ENCODE measurements at places on chromosomes 4 and X.
A peak's percentile ranks its signal among the peaks of the same experiment; 100 is the strongest.

- no peak for DNase-seq
These were observed 89.5 kb upstream of the LCORL start for GRCh38 chr4:18111081-18111480.

DNA sequence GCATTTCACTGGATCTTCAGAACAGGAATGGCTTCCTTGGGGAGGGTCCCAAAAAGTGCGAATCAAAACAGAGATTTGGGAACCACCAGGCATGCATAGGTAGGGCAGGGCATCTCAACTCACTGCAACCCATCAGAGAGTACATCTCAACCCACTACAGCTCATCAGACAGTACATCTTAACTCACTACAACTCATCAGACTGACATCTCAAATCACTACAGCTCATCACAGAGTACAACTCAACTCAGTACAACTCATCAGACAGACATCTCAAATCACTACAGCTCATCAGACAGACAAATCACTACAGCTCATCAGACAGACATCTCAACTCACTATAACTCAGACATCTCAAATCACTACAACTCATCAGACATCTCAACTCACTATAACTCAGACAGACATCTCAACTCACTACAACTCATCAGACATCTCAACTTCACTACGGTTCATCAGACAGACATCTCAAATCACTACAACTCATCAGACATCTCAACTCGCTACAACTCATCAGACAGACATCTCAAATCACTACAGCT is 47.5 kb upstream of the CLDN34 start:
- DNase-seq, result no peak

DNA sequence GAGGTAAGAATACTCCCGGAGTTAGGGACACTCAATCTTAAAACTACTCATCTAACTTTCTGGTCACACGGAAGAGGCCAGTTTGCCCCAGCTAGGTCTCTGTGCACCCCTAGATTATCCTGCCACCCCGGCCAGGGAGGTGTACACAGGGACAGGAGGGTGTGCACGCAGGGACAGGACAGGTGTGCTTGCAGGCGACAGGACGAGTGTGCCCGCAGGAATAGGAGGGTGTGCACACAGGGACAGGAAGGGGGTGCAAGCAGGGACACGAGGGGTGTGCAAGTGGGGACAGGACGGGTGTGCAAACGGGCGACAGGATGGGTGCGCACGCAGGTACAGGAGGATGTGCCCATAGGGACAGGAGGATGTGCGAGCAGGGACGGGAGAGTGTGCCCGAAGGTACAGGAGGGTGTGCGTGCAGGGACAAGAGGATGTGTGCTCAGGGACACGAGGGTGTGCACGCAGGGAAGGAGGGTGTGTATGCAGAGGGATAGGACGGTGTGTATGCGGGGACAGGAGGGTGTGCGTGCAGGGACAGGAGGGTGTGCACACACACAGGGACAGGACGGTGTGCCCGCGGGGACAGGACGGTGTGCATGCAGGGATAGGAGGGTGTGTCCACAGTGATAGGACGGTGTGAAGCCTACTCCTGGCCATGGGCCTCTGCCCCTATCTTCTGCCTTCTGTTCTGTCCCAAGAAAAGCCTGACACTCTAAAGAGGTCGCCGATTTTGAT is 4.1 kb downstream of the TMEM271 start:
- DNase-seq, result no peak

- DNase-seq, result no peak
These were observed 57.9 kb upstream of the TMPRSS11A start for GRCh38 chr4:68021185-68021584.

DNA sequence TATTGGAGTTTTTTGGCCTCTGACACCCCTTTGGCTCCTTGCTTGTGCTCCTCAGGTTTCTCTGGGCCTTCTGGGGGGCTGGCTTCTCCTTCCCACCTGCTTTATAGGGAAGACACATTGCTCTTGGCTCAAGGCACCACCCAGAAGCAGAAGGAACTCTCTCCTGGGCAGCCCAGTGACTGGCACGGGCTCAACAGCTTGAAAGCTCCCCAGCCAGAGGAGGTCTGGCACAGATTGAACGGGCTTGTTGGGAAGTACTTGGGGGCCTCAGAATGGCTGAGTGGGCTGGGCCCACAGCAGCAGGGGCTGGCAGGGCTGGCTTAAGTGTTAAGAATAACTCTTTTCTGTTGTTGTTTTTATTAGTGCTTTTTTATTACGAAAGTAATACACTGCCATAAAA is 11.2 kb upstream of the ZNF185 start:
- no peak for DNase-seq

DNA sequence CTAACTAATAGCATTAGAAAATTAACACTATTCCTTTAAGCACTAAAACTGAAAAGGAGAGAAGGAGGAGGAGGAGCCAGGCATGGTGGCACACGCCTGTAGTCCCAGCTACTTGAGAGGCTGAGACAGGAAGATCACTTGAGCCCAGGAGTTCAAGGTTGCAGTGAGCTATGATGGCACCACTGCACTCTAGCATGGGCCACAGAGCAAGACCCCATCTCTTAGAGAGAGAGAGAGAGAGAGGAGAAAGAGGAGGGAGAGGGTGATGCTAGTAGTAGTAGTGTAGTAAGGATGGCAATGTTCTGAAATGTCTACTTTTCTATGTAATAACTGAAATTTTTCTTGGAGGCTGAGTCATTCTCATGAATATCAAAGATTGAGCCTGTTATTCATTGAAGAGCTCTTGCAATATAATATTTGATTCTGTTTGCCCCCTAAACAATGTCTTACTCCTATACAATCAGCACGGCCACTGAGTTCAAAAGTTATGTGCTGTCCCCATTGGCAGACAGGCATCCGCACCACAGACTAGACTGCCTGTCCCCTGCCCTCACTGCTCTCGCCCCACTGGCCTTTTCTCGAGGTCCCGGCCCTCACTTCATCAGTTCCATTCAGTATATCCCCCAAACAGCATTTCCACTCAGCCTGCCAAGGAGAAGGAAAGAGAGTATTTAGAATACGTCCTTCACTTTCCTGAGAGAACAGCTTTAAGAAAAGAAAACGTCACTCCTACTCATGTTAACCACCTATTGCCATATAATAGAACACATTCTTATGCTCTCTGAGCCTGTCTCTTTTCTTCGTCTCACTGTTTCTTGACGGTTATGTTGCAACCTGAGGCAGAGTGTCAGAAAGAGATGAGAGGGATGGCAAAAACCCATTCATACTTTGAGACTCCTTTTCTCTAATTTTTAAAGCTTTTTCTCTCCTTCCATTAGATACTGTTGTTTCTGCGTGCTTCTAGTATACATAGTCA is 238.1 kb downstream of the PALLD start:
- no peak for DNase-seq

DNA sequence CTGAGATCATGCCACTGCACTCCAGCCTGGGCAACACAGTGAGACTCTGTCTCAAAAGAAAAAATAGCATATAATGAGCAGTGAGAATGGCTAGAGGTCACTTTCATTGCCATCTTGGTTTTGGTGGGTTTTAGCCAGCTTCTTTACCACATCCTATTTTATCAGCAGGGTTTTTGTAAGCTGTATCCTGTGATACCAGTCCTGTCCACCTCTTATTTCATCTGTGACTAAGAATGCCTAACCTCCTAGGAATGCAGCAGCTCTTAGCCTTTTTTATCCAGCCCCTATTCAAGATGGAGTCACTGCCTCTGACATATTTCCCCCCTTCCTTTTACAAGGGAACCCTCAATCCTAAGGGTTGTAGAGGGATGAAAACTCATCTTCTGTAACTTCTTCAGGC is 26.1 kb upstream of the IGFBP7 start:
- DNase-seq, result no peak

GRCh38 chr4:67035501-67035900 is 509.8 kb downstream of the CENPC start:
- DNase-seq, result no peak

GRCh38 chrX:5936438-5936837 is 292.2 kb downstream of the NLGN4X start:
- no peak for DNase-seq

DNA sequence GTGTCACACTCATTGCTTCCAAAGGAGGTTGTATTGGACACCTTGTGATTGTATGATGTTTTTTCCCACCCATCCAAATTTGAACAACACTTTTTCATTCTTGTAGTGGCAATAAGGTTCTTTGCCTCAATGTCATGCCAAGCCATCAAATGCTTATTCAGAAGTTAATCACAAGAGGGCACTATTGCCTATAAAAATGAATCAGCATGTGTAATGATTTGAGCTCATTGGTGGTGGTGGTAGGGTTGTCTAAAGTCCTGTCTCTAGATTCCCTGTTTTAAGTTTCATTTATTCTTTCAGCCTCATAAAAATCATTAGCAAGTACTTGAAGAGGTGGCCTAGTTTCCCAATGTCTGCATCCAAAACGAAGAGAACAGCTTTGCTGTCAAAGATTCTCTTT is 37.0 kb downstream of the IRS4 start:
- no peak for DNase-seq

DNA sequence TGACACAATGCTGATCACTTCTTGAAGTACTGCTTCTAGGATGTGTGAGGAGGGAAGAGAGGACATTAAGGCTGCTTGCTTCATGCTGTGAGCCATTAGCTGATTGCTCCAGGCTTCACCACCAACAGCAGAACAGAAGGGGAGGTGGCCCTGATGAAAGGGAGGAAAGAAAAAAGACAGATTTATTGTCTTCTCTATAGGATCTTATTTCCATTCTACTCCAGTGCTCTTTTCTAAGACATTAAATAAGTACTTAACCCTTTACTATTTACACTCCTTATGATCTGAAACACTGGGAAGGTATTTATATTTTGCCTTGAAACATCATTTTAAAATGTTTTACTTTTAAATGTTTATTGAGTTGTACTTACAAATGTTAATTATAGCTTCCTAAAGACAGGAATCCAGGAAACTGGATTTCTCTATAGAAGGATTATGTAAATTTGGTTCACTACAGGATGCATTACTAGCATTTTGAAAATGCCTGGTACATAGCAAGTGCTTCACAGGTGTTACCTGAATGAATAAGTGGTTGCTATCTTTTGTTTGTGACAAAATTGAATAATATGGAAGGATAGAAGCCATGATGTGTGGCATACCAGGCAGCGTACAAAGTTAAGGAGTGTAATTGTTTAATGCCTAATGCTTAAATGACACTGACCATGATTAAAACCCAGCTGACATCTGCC is 680.9 kb upstream of the ATOH1 start:
- DNase-seq, result no peak

- DNase-seq, result no peak
These were observed 95.1 kb upstream of the STIM2 start for GRCh38 chr4:26765515-26765914.

GRCh38 chr4:83340692-83341343 is 6.2 kb upstream of the HPSE start:
- DNase-seq, result peak; percentile 23

DNA sequence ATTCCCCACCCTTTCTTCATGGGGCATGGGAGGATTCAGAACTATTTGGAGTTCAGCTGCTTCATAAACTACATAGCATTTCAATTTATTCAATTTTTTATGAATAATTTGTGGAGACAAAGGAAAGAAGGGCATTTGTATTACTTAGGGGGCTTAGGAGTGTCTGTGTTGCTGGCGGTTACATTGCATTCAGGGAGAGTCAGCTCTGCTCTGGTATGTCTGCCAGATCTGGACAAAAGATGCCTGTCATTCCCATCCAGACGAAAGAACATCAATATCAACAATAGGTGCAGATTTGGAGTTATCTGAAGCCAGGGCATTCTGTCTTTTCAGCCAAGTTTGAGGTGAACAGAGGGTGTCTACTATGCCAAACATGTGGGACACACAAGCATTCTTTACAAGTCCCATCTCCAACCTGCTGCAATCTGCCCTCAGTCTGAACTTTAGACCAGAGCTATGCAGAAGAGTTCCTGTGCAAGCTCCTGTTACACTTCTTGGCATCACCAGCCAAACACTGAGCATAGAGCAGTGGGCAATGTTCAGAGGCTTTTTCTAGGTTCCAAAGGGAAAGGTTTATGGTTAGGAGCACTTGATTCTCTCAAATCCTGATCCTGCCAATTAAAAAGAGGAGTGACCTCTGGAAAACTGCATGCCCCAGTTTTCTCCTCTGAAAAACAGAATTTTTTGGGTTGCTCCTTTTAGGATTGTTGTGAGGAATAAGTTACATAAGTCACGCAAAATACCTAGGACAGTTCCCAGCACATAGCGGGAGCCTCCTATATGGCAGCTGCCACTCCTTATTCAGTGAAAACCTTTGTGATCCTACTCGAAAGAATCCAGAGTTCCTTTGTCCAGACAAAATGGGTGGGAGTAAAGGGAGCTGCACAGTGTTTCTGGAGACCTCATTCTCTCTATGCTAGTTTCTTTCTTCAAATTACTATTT is 719.5 kb upstream of the SLIT2 start:
- DNase-seq, result no peak

DNA sequence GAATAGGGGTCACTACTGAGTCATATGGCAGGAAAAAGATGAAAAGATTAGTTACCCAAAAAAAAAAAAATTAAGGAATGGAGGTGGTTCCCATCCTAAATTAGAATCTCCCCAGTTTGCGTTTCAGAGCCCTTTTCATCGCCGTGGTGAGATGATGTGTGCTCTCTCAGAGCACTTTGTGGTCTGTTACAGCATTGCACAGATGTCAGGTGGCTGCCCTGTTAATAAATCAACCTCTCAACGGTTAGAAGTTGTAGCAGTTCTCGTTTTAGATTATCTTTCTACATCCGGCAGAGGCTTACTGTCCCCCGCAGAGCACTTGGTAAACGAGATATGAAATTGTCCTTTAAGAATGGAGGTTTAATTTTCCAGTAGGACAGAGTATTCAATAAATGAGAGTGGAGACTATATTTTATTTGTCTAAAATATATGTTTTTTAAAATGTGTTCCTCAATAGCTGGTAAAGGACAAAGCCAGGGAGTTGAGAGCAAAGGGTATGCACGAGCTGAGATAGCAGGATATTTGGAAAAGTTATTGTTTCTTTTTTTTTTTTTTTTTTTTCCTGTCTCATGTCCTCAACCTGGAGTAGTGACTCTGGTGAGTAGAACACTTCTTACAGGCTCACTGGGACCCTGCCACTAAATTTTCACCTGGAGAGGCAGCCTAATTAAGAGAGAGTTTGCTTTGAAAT is 26.9 kb downstream of the AFF1 start:
- DNase-seq, result no peak

Data from CD4-positive, alpha-beta T cell treated with Interleukin-6 for 4 hours (primary cell).